Fibroblast of skin of back (primary cell): ENCODE measurements at places on chromosomes 6 and 20.

GRCh38 chr20:41072190-41072863, 43.7 kb downstream of the TOP1 start:
- DNase-seq: peak; percentile 84

DNA sequence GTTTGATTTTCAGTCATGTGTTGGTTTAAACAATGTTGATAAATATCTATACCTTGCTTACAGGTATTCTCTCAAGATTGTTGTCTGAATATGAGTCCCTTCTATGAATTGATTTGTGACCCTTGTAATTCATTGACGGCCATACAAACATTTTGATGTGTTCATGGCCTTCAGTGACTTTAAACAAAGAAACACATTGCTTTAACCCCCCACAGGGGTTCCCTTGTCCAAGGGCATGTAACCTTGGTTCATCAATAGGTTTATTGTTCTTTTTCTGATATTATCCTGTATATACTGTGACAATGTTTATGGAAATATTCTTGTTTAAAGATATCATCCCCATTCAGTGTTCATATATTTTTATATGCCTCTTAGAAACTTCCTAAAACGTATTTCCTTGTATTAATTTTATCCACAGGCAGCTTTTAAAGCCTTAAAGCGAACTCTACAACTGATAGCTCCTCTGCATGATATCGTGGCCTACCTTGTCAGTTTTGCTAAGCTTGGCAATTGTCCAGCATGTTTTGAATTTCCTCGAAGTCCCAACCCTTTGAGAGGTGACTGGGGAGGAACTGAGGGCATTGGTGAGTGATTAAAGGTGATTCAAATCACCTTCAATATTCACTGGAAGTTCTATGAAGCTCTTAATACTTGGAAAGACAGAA, 87.0 kb downstream of the CD164 start:
- DNase-seq: no peak

GRCh38 chr20:9942736-9943135, 92.1 kb upstream of the ANKEF1 start:
- no peak for DNase-seq

DNA sequence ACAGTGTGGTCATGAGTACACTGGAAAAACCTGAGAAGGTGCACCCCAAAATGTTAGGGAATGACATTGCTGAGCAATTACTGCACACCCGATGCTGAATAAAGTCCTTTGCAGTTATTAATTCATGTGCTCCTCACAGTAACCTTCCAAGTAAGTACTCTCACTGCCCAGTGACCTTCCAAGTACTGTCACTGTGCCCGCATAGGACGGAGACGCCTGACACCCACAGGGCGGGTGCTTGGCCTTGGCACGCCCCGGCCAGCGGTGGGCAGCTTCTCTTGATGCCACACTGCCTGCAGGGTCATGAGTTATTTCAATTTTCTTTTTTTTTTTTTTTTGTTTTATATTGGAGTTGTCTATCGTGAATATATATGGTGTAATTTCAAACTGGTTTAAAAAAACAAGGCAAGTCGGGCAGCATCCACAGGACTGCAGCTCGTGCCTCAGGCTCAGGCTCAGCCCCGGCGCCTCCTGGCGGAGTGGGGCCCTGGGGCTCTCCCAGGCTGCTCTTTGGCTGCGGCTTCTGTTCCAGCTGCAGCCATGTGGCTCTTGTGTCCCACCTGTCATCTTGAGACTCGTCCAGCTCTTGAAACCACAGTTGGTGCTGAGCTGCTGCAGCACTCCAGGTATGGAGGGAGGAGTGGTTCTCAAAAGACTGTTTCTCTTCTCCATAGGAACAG, 27.0 kb downstream of the PNLDC1 start:
- no peak for DNase-seq

GRCh38 chr6:157747370-157747769, 75.7 kb upstream of the SNX9 start:
- DNase-seq: no peak

DNA sequence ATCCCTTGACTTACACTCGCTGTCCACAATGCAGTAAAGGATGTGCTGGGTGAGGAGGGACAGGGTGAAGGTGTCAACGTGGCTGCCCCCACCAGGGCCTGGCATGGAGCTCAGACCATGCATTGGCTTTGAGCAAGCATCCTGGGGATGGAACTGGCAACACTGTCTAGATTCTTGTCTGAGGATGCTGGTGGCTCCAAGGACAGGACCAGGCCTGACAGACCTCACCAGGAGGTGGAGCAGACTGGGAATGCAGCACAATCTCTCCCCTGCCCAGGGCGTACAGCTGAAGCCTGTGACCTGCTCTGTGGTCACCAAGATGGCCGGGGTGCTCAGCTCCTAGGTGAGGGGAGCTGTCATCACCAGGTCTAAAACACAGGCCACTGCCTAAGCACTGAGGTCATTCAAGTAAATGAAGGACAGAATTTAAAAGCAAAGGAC, 50.9 kb downstream of the MYH7B start:
- DNase-seq: no peak

DNA sequence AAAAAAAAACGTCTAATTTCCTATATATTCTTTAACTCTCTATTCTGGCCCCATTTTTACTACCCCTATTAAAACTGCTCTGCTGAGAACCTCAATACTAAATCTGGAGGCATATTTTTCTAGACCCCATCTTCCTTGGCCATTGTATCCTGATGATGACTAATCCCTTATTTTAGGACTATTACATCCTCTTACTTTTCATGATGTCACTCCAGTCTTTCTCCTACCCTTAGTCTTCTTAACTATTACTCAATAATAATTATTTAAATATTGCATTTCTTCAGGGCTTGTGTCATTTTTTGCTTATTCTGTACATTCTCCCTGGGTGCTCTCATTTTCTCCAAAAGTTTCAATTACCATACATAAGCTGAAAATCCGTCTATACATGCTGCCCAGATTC, 6.4 kb downstream of the FBXO30 start:
- peak; percentile 7 for DNase-seq

GRCh38 chr6:112036088-112036637, 17.7 kb upstream of the CCN6 start:
- DNase-seq: no peak

- peak; percentile 3 for DNase-seq
Observed at GRCh38 chr20:60993433-60994044, 258.5 kb upstream of the CDH4 start.

- DNase-seq: peak; percentile 25
Observed at GRCh38 chr6:118558464-118559217, 10.5 kb downstream of the PLN start.

DNA sequence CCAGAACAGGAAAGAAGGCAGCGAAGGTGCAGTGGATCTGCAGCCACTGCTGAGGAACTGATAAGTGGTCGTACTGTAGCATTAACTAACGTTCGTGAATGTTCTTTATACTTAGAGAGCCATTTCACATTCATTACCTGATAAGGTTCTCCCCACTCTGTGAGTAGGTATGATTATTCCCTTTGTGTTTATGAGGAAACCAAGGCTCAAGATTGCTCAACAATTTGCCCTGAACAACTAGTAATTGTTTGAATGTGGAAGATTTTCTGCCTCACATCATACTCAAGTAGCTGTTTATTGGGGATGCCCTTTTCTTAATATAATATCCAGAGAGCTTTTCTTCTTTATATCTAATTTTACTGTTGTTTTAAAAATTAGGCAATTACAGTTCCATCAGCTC, 24.9 kb upstream of the ELOVL5 start:
- no peak for DNase-seq
